SW480 (cell line): ENCODE measurements at places on chromosomes 5 and 9.
A peak's percentile ranks its signal among the peaks of the same experiment; 100 is the strongest.

- no peak for DNase-seq
These were observed 49.9 kb upstream of the ERBIN start for GRCh38 chr5:65876496-65876895.

DNA sequence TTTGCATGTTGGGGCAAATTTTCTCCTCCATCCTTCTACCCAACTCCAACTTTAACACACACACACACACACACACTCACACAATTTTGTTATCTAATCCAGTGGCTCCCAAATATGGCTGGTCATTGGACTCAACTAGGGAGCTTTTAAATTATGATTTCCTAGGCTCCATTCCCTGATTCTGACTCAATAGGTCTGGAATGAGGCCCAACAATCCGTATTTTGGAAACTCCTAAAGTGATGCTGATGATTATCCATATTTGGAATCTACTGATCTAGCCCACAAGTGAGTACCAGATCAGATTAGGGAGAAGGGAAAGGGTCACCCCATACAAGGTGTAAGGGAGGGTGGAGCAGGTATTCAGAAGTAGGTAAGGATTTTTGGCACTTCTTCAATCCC is 309.7 kb downstream of the TLE1 start:
- no peak for DNase-seq

DNA sequence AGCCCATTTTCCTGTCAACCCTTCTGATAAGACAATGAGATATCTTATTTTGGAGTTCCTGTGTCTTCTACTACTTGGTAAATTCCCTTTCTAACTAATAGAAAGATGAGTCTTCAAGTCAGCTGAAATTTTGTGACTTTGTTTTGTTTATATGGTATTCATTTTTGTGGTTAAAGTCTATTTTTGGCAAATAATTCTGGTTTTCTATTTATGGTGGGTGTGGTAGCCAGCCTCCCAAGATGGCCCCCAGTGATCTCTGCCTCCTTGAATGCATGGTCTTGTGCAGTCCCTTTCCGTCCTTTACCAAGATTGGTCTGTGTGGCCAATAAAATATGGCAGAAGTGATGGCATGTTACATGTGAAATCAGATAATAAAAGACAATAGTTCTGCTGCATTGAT is 91.5 kb downstream of the NR3C1 start:
- DNase-seq = no peak

GRCh38 chr5:104084896-104085295 is 522.3 kb upstream of the NUDT12 start:
- DNase-seq = peak; percentile 23

- peak; percentile 89 for DNase-seq
These were observed at the start of gene CSF2 for GRCh38 chr5:132073231-132074013. Gene CSF2, plus strand, starts transcription at chr5:132073789. Its CDS starts 35 bp downstream, at chr5:132073824.

DNA sequence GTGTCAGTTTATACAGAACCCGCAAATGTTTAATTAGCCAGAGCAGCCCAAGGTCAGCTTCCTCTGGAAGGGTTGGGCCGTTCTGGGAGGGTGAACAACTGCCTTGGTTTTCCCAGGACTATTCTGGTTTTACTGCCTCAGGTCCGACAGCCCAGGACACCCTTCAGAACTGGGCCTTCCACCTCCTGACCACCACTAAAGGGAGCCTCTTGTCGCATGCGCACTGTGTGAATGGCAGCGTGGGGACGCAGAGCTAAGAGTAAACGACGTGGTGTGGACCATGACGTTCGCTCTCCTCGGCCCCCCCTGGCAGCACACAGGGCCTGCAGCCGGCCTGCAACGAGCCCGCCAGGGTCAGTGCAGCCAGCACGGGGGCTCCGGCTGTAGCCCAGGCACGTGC is 214.9 kb downstream of the FANCC start:
- DNase-seq = no peak

DNA sequence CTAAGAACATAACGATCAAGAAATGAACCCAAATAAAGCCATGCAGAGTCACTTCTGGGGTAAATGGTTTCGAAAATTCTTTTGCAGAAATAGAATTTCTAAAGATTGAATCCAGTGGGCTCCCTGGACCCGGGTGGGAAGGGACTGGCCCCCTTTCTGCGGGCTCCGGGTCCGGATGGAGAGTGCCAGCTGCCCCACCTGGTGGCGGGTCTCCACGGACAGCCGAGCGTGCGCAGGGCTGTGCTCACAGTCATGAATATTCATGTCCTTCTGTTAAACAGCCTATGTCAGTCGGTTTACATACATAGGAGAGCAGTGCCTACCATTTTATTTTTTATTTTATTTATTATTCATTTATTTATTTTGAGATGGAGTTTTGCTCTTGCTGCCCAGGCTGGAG is 4.7 kb upstream of the PPP1R26 start:
- DNase-seq = peak; percentile 29

DNA sequence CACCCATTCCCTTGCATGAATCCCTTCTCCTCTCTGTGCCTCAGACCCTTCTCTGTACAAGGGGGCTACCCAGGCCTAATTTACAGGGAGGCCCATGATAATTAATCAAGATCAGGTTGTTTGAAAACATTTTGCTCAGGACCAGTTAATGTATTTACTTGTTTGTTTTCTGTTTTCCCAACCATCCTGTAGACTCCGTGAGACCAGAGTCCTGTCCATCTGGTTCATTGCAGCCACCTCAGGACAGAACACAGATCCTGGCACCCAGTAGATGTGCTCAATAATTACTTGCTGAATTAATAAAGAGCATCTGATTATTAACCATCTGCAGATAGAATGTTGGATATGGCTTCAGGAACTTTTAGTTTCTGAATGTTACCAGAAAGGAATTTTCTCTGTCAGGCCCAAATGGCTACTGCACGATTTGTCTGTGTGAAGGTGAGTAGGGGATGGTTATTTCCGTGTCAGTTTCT is 27.3 kb downstream of the FOXI1 start:
- DNase-seq = no peak

DNA sequence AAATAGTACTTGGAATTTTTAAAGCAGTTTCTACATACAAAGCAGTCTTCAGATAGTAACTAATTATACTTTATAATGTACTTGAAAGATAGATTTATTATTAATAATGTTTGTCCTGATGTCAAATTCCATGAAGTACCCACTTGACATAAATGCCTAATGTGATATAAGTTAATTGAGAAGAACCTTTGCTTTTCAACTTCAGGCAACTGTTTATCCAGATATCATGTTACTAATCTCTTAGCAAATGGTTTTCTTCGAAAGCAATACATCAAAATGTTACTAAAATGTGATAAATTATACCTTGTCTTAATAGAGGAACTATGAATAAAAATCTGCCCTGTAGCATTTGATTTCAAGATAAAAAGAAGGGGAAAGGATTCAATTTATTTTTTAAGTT is 146.8 kb upstream of the FBXL17 start:
- no peak for DNase-seq

DNA sequence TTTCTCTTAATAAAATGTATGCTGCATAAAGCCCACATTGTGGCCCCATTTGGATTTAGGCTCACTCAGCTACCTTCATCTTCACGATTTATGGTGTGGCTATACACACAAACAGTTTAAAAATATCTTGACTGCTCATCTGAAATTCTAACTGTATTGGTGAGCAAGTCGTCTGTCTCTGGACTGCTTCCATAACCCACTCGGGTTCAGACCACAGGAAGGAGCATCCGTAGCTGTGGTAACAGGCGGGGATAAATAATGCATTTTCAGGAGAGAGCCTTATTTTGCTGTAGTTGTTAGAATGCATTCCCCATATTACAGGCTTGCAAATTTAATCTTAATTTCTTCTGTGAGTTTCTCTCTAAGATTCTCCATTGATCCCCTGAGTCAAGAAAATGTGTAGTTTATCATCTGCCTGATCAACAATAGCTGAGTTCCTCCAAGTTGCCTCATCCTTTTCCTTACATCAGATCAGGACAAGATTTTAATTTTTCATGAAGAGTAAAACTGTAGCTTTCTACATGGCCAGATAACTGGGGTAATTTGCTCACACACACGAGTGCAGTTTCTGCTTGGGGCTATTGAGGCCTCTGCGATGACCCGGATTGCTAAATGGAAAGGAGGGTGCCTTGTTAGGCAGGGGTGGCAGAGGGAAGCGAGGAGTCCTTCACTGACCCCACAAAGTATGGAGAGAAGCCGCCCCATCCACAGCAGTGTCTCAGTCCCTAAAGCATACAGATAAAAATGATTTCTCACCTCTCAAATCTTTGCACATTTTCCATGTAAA is 133.9 kb downstream of the FSTL4 start:
- no peak for DNase-seq
